Kidney glomerular epithelial cell (primary cell): ENCODE measurements at places on chromosomes 13 and 19.

DNA sequence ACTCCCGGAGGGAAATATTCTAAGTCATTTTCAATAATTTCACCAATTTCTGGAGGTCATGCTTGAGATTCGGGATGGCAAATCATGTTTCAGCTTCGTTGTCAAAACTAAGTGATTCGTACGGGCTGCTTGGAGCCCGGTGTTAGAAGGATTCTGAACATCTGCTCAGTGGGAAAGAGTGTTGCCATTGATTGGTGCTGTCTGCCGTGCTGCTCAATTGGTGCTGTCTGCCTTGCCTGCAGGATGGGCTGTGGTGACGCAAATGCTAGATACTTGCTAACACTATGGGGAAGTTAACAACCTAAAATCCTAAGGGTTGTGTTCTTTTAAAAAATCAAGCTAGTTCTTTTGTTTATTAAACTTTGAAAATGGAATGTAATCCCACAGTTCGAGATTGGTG, 17.3 kb upstream of the CACNG8 start:
- DNase-seq = no peak

DNA sequence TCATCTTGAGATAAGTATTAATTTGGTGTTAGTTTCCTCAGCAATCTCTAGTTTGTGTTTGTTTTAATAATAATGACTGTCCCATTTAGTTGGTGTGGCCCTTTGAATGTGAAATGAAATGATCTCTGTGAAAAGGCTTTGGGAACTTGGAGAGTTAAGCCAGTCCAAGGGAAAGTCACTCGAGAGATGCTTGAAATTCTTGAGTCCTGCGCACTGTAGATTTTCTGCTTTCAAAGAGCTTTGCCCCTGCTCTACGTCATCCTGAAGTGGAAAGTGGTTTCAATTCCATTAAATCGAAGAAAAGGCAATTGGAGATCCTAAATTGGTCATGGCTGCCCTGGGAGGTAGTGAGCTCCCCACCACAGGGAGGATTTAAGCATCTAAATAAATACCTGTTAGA, 403.8 kb downstream of the ZNF536 start:
- DNase-seq = no peak

GRCh38 chr19:11338121-11338520, 1.3 kb downstream of the RAB3D start:
- DNase-seq = no peak

DNA sequence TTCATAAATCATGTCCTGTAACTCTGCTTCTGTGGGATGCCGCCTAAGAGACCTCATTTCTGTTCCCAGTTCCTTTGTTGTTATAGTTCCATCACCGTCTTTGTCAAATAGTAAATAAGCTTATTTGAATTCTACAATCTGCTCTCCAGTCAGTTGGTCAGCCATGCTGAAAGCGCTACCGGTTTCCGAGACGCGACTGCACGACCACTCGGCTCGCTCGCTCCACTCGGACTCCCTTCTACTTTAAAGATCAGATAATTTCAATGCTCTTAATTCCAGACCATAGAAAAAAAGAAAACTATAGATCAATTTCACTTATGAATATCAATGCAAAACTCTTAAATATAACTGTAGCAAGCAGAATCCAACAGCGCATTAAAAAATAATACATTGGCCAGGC, 64.2 kb upstream of the STK24 start:
- DNase-seq = no peak

- DNase-seq = no peak
Observed at GRCh38 chr13:21055016-21055415, 6.4 kb downstream of the LATS2 start.

DNA sequence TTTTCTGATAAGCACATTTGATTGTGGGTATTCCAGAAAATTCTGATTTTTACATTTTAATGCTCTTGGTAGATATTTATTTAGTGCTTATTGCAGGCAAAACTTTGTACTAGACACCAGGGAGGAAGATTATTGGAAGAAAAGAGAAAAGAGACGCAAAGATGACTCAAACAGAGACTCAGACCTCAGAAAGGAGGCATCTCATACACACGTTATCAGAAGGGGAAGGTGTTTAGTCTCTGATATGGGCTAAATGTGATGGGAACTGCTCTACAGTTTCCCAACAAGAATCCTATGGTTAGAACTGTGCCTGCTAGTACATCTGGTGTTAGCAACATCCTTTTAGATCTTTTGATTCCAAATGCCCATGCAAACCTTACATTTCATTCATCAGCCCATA, 245.6 kb downstream of the KLF5 start:
- DNase-seq = no peak

DNA sequence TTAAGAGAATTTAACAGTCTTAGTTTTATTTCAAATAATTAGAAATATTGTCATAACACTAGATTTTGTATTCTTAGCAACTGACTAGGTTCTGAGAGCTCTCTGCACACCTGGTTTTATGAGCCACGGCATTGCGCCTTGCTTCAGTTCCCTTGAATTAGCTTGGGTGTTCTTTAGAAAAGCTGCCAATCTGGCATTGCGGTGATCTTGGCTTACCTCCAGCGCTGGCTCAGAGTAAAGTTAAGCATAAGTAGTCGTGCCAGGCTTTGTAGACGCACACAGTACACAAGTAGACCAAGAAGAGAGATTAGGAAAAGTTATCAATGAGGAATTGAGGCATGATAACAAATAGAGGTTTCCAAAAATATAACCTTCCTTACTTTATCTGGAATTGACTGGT, 45.7 kb downstream of the TPP2 start:
- no peak for DNase-seq

GRCh38 chr13:107545946-107546502, 669.3 kb downstream of the LIG4 start:
- no peak for DNase-seq

DNA sequence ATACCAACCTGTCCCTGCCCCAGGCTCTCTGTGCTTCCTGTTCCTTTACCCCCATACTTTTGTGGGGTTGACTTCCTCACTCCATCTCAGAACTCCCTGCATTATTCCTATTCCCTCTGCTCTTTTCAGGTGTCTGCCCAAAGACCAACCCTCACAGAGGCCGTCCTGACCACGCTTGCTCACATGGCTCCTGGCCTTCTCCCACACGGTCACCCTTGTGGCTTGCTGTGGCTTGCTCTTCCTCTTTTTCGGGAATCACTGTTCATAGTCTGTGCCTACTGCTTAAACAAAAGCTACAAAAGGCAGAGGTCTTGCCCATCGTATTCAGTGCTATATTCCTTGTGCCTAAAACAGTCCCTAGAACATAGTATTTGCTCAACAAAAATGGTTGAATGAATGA, 25.2 kb upstream of the ARGLU1 start:
- no peak for DNase-seq

GRCh38 chr19:19176950-19177349, 6.9 kb upstream of the MEF2B start:
- DNase-seq = no peak

DNA sequence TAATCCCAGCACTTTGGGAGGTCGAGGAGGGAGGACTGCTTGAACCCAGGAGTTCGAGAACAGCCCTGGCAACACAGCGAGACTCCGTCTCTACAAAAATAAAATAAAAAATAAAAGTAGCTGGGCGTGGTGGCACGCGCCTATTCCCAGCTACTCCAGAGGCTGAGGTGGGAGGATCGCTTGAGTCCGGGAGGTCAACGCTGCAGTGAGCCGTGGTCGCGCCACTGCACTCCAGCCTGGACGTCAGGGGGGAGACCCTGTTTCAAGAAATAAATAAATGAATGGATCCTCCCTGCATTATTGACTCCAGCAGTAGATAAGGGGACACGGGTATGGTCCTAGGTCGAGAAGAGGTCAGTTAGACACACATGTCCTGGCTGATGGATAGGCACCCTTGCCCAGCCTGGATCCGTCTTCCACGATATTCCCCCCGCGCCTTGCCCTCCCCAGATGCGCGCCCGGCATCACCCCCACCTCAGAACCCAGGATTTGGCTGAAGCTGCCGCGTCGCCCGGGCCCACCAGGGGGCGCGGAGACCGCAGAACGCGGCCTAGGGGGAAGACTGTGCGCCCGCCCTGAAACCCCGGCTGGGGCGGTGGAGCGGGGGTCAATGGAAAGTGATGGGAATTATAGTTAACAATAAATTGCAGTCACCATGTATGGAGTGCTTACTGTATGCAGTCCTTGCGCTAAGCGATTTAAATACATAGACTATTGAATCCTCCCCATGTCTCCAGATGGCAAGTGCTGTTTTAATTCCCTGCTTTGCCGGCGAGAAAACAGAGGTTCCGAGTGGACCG, 2.1 kb upstream of the HOOK2 start:
- DNase-seq = peak; percentile 73
